GM12864 (cell line): ENCODE measurements at places on chromosomes 2 and 18.

GRCh38 chr2:178980815-178981214 lies 69.1 kb downstream of the CCDC141 start:
- no peak for DNase-seq

GRCh38 chr2:105220604-105221003 lies 20.9 kb upstream of the GPR45 start:
- no peak for DNase-seq

- DNase-seq, result no peak
These were observed 414.3 kb downstream of the ZNF804A start for GRCh38 chr2:185012643-185013042.

DNA sequence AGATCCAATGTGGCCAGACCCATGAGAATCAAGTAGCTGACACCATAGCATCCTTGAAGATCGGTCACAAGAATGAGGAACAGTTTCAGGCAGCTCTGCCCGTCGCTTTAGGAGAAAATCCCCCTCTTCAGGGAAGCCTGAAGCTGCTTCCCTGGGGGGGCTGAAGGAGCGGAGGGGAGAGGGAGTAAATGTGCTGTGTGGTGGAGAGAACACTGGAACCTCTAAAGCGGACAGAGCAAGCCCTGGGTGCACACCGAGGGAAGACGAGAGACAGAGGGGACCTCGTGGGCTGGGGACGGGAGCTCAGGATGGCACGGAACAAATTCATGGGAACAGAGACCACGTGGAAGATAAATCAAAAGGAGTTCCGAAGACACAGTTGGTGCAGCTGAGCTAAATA lies 154.3 kb downstream of the NDUFA10 start:
- no peak for DNase-seq

GRCh38 chr2:120398051-120398995 lies 52.4 kb downstream of the INHBB start:
- no peak for DNase-seq

GRCh38 chr2:24352664-24353063 lies 7.7 kb downstream of the ITSN2 start:
- no peak for DNase-seq

DNA sequence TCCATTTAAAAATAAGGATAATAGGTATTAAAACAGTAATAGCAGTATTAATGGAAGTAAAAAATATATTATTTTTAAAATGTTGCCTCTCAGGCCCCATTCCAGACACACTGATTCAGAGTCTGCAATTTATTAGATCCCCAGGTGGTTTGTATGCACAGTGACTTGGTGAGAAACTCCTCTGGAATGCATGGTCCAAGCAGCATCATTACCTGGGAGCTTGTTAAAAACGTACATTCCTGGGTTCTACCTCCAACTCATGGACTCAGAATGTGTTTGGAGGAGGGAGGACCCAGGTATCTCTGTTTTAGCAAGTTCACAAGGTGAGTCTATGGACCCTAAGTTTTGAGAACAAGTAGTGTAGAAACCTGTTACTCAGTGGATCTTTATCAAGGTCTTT lies 95.6 kb downstream of the ITGA4 start:
- DNase-seq, result no peak
